Smooth muscle cell of the brain vasculature (primary cell): ENCODE measurements at places on chromosomes 1 and 21.

- no peak for DNase-seq
These were observed 11.6 kb downstream of the PEF1 start for GRCh38 chr1:31633117-31633516.

GRCh38 chr1:234431255-234431654 is 47.7 kb downstream of the TARBP1 start:
- DNase-seq, result no peak

DNA sequence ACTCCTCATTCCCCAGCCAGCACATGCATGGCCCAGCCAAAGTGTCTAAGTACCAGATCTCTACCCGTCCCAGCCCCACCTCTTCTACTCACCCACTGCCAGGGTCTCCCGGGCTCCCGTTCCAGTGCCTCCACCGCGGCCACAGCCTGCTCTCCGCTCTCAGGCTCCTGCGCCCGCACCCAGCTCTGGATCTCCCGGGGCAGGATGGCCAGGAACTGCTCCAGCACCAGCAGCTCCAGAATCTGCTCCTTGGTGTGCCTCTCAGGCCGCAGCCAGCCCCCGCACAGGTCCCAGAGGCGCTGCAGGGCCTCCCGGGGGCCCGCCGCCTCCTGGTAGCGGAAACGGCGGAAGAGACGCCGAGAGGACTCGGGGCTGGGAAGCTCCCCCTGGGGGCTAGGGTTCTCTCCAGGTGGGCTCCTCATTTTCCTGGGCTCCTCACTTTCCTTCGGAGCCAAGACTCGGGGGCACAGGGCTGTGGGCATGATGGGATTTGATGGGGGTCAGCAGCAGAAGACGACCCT is 2.5 kb downstream of the ZNF496 start:
- no peak for DNase-seq

GRCh38 chr1:81111818-81112217 is 688.9 kb upstream of the ADGRL2 start:
- peak; percentile 7 for DNase-seq

- no peak for DNase-seq
These were observed 92.9 kb upstream of the SOD1 start for GRCh38 chr21:31566611-31567010.

- DNase-seq, result peak; percentile 67
These were observed 110.5 kb downstream of the CNIH3 start for GRCh38 chr1:224726441-224727182.

DNA sequence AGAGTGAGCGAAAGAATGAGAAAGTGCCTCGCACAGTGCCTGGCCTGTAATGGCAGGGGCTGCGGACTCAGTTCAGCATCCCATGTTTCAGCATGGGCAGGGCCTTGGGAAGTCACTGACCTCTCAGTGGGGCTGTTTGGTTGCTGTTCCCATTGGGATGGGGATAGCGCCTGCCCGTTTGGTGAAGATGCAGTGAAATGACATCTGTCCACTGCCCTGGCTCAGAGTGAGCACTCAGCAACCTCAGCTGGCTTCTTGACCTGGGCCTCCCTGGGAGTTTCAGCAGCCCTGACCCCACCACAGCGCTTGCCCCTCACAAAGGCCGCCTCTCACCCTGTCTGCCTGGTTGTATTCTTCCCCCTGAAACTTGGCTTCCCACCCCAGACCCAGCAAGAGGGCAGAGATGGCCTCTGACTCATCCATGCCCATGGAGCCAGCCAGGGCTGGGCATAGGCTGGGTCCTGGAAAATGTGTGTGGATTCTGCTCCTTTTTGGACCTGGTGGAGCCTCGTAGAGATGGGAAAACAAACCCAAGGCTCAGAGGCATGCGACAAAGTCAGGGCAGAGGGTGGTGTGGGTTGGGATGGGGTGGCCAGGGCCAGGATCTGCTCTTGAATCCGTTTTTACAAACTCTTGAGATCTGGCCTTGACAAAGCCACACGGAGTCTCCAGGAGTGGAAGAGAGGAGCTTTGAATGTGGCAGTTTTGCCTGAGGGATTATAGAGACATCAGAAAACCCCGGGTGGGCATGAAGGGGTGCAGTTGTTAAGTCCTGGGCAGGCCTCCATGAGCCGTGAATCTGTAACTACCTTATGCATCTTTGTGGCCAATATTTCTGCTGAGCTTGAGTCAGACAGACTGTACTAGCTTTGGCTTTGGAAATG is 1.2 kb downstream of the XKR8 start:
- no peak for DNase-seq

- DNase-seq, result no peak
These were observed 46.2 kb downstream of the SH3GLB1 start for GRCh38 chr1:86750530-86750929.

DNA sequence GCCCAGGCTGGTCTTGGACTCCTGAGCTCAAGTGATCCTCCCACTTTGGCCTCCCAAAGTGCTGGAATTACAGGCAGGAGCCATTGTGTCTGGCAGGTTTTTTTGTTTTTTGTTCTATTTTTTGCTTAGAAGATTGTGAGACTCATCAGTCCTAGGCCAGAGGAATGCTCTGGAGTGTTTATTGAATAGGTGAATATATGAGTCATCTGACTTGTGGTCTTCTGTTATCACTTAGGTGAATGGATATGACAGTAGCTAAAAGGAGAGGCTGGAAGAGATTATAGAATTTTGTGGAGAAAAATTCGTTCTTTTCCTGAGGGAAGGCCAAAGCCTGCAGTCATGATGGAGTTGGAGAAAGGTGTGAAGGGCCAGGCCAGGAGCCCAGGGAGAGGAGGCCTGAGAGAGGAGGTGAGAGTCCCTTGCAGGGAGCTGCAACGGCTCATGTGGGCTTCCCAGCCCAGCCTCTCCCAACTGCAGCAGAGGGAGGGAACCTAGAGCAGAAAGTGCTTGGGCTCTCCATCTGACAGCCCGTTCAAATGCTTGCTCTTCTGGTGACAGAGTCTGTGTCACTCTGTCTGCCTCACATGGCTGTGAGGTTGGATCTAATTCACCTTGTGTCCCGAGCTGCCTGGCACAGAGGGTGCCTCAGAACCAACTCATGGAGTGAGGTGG is 31.6 kb upstream of the ACOT11 start:
- no peak for DNase-seq

DNA sequence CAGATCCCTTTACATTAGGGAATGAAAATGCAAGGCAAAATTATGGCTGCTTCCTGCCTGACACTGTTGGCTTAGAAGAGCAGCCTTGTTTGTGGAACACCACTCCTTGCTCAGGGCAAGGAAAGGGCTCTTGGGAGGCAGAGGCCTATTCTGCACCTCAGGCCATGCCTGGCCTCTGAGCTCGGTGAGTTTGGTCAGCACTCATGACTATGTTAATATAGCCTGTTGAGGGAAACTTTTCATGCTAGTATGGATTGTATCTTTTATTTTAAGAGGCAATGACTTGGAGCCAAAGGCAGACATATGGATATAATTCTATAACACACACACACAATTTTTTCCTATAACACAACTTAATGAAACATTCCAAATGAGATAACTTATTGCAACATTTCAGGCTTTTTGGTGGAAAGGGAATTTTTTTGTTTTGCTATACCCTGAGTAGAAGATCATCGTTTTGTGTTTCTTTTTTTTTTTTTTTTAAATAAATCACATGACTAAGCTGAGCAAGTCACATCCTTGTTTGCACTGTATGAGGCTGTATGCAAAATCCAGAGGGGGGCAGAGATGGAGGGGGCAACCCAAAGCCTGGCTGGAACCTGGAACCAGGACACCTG is 5.6 kb upstream of the YRDC start:
- DNase-seq, result no peak

DNA sequence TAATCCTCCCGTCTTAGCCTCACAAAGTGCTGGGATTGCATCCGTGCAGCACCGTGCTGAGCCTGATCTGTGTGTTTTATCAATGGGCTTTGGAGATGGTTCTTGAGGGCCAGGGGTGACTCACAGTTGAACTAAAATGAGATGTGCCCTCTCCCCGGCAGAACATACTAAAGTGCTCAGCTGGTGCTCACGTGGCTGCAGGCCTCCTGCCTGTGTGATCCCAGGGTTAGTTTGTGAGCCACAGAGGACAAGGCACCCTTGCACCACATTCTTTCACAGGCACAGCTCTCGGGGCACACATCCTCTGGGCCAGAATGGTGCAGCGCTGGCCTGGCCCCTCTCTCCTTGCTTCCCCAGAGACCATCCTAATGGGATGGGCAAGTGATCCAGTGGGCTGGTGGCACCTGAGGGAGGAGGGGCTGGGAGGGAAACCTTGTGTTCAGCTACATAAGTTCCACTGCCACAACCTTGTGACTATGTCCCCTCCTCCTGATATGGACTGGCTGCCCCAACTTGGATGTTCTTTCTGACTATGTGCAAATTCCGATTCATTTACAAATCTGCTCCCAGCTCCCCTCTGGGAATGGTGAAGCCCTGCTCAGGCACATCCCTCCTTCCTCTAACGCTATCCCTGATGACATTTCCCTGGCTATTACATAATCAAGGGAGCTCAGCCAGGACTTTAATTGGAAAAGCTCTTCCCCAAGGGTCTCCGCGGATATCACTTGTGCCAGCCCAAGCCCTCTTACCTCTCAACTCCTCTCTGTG is 197.0 kb upstream of the EDN2 start:
- no peak for DNase-seq

- DNase-seq, result no peak
These were observed 7.8 kb downstream of the F11R start for GRCh38 chr1:161013131-161013487.

DNA sequence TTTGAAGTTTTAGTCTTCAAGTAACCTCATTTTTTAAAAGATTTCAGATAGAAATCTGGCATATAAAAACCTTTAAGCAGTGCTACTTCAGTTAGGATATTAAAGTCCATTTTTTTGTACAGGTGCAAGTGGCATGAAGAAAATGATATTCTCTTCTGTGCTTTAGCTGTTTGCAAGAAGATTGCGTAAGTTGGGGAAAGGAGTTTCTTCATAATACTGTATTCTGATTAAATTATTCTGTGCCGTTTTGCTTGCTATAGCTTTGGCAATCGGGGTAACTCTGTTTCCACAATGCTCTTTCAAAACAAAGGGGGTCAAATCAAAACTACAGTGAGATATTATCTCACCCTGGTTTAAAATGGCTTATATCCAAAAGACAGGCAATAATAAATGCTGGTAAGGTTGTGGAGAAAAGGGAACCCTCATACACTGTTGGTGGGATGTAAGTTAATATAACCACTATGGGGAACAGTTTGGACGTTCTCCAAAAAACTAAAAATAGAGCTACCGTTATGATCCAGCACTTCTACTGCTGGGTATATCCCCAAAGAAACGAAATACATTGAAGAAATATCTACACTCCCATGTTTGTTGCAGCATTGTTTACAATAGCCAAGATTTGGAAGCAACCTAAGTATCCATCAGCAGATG is 27.1 kb downstream of the MAEL start:
- no peak for DNase-seq

- no peak for DNase-seq
These were observed 10.4 kb upstream of the PPT1 start for GRCh38 chr1:40107290-40107959.

DNA sequence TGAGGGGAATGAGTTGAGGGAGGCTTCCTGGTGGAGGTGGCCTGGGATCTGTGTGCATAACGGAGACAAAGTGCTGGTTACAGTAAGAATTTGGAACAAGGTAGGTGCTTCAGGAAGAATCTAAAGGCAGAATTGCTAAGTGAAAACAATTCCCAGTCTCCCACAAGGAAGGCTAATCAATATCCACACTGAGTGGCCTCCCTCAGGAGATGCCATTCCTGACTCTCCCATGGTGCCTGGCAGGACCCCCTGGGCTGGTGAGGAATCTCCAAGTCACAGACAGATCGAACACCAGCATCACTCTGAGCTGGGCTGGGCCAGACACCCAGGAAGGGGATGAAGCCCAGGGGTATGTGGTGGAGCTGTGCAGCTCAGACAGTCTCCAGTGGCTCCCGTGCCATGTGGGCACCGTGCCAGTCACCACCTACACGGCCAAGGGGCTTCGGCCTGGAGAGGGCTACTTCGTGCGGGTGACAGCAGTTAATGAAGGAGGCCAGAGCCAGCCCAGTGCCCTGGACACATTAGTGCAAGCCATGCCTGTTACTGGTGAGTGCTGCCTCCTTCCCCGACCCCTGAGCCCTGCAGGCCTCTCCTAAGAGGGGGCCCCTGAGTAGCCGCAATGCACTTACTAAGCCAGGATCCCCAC is 30.7 kb downstream of the IGFN1 start:
- DNase-seq, result no peak

DNA sequence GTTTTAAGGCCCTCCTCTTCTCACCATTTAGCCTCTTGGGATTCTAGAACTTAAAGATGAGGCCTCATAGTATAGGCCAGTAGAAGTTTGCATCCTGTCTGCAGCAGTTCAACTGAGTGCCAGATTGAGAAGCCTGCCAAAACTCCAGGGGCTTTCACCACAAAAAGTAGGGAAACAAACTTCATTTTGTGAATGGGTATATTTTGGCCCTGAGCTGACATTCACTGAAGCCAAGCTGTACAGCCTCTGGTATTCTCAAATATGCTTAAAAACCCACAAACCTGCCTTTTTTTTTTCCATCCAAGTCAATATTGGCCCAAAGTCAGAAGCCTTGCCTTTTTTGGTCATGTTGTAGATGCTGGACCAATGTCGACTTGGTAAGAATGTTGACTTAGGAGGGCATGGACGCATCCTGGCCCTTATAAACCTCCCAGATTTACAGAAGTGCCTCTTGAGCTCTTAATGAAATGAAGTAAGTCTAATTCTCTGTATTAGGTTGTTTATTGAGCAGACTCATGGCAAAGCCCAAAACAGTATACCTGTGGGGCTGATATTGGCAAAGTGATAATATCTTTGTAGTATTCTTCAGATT is 337.5 kb downstream of the CHRM3 start:
- no peak for DNase-seq

DNA sequence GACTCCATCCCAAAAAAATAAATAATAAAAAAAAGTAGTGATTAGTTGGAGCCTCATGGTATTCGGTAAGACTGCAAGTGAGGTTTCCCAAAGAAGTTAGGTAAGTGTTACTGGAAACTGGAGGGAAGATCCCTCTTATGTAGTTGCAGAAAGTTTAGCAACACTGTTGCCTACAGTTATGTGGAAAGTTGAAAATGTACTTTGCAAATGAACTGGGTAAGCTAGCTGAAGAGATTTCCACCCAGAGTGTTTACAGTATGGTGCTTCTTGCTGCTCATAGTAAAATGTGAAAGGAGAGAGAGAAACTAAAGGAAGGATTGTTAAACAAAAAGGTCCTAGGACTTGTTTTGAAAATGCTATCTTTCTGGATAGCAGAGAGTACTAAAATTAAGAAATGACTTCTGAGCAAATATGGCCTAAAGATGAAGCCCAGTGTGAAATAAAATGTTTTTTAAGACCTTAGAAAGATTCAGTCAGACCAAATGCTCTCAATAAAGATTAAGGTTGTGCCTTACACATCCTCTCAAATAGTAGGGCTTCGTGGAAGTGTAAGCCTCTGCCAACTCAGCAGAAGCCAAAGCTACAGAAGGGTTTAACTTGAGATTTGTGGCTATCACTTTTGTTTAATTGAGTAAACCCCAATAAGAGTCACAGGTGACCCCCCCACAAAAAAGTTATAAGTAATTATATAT is 31.5 kb downstream of the RPS6KC1 start:
- DNase-seq, result no peak

GRCh38 chr1:143625886-143626285 is 345.9 kb downstream of the FAM72C start:
- no peak for DNase-seq

DNA sequence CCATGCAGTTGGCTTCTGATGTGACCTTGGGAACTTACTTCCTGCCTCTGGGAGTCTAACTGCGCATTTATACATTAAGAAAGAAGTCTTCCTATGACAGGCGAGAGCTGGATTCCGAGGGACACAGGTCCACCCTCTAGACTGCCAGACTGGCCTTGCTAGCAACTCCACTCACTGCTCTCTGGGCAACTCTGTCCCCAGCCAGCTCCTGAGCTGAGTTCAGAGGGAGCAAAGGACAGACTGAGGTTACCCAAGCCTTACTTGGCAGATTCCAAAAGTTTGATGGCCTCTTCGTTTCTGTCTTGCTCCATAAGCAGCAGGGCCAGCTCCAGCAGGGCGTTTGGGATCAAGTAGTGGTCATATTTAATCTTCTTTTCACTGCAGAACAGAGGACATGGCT is 41.8 kb downstream of the TTC39A start:
- no peak for DNase-seq
